ENCODE measurements at places on chromosomes 1 and 21. TPM values are rescaled to one million over a fixed set of nuclear protein-coding genes. Genes with fewer than 3 reads are reported as not detected.

The NOS1AP gene
- total RNA-seq = 2.6 TPM

The FCRL4 gene
- total RNA-seq = not detected

GRCh38 chr1:213772128-213773063, 215.4 kb upstream of the PROX1 start:
- H3K27me3 ChIP-seq = peaks cover 67% of the 10 kb centered on the region
- no peak overlapping the region for H3K4me3 ChIP-seq
- no peaks in the 10 kb centered on the region for H3K4me1 ChIP-seq
- no peaks in the 10 kb centered on the region for H3K36me3 ChIP-seq
- DNase-seq = no peak
- no peak overlapping the region for H3K27ac ChIP-seq

DNA sequence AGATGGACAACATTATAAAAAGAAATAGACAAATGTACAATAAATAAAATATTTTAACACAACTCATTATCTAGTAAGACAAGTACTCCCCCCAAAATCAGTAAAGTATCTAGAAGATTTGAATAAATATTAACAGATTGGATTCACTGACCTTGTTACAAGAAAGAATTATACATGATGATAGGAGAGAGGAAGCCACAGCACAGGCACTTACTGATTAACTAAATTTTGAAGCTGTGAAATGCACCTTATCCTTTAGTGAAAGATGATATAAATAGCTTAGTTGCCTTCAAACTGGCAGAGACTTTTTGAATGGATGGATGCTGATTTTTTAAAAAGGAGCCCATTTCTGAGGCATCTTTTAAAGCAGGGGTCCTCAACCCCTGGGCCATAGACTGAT, 8.5 kb downstream of the CR1 start:
- no peaks in the 10 kb centered on the region for H3K4me1 ChIP-seq
- no peaks in the 10 kb centered on the region for H3K36me3 ChIP-seq
- no peak overlapping the region for H3K4me3 ChIP-seq
- no peak for DNase-seq
- H3K27me3 ChIP-seq = peaks cover 93% of the 10 kb centered on the region

All from PC-3 (cell line).